Stimulated activated CD8-positive, alpha-beta memory T cell treated with anti-CD3 and anti-CD28 coated beads, Interleukin-15, amount 100 ng/mL, for 48 hours (primary cell): ENCODE measurements at places on chromosomes 2 and 18.

- DNase-seq, result no peak
Observed at GRCh38 chr2:192687015-192687414, 492.3 kb upstream of the TMEFF2 start.

- DNase-seq, result no peak
Observed at GRCh38 chr2:238484522-238485452, 58.1 kb downstream of the ASB1 start.

- no peak for DNase-seq
Observed at GRCh38 chr2:45379399-45380087, 231.5 kb downstream of the SRBD1 start.

- DNase-seq, result no peak
Observed at GRCh38 chr18:37395631-37396030, 170.0 kb downstream of the CELF4 start.

DNA sequence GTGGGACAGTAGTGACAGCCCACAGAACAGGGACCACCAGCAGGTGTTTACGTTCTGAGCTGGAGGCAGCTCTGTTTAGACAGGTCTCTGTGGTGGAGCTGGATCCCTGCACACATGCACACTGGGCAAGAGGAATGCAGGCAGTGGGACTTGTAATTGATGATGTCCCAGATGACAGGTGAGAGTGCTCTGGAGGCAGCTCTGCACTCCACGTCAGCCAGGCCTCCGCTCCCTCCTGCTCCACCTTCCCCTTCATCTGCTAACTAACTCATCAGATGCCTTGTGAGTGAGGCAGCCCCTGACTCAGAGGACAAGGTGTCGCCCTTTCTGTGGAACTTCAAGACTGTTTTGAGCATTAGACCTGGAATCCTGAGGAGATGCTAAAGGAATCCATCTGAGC is 53.2 kb downstream of the SH3YL1 start:
- no peak for DNase-seq

- no peak for DNase-seq
Observed at GRCh38 chr2:59066787-59067399, 825.8 kb upstream of the FANCL start.

- DNase-seq, result no peak
Observed at GRCh38 chr18:66271962-66272361, 331.9 kb downstream of the CDH19 start.

GRCh38 chr2:108918941-108919341 is 70.1 kb downstream of the EDAR start:
- DNase-seq, result no peak

DNA sequence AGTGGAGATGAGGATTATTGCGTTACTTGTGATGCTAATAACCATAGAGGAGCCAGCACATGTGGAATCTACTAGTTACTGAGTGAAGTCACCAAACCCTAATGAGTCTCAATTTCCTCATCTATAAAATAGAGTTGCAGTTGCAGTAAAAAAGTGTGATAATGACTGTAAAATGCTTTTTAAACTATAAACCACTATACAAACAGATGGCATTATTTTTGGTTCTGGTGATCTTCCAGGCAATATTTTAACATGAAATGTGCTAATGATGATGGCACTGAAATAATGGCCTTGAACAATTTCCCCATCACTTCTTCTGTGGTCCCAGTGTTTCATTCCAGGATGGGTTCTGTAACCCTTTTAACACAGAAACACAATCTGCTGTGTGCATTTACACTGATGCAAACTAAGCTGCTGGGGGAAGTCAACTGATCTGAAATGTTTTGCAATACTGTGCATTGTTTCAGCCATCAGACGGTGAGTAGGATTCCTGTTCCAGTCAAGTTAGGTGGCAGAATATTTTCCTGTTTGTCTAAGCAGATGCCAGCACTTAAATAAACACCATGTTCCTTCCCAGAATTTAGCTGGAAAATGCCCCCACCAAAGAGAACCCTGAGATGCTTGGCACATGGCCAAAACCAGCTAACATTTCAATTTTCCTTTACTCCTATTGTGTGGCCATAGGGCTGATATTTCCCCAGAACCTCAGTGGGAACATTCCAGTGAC is 52.6 kb downstream of the TACR1 start:
- DNase-seq, result no peak

- DNase-seq, result no peak
Observed at GRCh38 chr18:34031810-34032209, 192.9 kb downstream of the NOL4 start.

DNA sequence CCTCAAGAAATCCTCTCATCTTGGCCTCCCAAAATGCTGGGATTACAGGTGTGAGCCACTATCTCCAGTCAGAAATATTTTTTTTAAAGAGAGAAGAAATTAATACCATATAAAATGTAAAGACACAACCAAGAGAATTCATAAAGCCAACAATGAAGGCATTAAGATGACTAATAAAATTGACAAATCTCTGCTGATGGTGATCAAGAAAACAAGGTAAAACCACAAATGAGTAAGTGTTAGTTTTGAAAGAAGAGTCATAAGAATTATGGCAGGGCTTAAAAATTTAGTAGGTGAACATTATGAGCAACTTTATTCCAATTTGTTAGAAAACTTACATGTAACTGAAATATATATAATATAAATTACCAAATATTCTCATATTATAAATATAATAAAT is 752.8 kb upstream of the CELF4 start:
- DNase-seq, result no peak

- peak; percentile 12 for DNase-seq
Observed at GRCh38 chr2:30714811-30715709, 92.2 kb downstream of the CAPN13 start.
